ENCODE measurements at places on chromosomes 16 and 17.

GRCh38 chr16:4096509-4096908 is 19.7 kb downstream of the ADCY9 start:
- no peak for DNase-seq

DNA sequence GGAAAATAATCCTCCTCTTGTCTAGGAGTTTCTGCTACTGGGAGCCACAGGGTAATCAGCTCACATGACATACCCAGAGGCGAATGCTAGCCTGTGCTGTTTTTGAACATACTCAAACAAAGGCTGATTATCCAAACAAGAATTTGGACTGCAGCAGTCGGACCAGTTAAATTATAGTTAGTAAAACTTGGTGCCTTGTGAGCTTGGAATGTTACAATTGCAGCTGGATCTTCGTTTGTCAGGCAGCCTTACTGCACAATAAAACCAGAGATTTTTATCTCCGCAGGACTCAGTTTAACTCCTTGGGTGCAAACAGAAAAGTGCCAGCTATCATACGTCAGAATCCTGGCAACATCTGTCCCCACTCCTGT is 163.8 kb upstream of the TBX2 start:
- peak; percentile 53 for DNase-seq

DNA sequence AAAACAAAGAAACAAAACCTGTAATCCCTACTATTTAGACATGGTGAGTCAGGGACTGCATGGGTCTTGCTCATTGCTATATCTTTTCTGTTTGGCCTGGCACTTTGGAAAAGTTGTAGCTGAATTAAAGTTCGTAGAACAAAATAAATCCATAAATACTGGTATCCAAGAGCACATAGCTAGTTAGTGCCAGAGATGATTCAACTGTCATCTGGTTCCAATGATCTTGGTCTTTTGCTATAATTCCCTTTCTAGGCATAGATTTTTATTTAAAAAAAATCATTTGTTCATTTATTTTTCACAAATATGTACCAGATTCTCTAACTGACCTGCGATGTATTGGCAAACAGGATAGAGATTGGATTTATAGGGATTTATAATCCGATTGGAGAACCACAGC is 1436.1 kb upstream of the GOT2 start:
- no peak for DNase-seq

DNA sequence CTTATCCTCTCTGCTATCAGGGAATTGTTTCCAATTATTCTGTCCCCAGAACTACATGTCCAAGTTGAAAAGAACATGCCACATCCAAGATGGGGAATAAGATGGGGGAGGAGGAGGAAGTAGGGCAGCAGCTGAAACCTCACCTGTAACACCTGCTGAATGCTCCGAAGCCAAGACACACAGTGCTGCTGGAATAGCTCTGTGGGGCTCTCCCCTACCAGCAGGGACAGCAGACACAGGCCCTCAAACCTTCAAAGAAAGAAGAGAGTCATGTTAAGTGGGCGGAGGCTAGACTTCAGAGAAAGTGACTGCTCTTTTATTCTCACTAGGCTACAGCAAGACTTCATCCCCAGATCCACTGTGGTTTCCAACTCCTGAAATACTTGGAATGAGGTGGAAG is 13.2 kb downstream of the PELP1 start:
- DNase-seq, result no peak

DNA sequence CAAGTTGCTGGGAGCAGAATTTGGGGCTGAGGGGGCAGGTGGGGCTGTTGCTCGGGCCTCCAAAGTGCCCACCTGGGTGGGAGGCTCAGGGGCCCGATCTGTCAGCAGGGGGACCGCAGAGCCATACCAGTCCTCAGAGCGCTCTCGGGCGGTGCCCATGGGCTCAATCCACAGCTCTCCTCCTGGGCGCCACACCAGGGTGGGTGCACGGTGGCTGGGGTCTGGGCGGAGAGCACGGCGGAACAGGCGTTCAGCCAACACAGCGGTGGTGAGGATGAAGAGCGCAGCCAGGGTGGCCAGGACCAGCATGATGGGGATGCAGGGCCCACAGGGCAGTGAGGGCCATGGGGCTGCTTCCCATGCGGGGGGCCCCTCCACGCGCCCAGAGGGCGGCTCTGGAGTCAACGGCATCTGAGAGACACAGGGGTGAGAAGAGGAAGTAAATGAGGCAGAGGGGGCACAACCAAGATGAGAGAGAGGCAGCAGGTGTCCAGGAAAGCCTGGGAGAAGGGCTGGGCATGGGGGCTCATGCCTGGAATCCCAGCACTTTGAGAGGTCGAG is 1.2 kb downstream of the C16orf54 start:
- no peak for DNase-seq

GRCh38 chr17:4711661-4712181 is 1.3 kb downstream of the ARRB2 start:
- no peak for DNase-seq

DNA sequence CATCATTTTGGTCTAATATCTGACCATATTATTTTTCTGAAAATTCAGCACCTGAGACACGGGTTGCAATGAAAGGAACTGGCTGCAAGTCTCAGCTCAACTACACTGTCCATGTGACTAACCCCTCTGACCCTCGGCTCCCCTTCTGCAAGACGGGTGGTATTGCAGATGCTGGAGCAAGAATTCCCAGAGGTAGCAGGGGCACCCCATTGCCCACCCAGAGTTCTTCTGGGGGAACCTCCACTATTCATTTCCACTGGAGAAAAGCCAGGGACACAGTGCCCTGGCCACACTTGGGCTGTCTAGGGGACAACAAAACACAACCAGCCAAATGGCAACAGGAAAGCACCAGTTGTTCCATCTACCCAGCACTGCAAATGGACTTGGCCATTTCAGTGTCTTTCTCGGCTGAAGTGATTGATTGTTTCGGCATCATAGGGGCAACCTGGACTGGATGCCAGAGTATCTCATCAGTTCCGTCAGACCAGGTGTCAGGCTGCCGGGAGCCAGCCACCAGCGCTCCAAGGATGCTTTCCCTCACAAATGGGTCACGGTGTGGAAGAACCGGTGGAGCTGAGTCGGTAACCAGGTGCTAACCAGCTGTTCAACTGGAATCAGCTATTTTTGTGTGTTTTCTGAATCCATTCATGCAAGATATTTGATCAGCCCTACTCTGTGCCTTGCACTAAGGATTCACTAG is 58.1 kb downstream of the C16orf78 start:
- no peak for DNase-seq

GRCh38 chr17:8923762-8924161 is 41.7 kb downstream of the PIK3R5 start:
- DNase-seq, result no peak

- DNase-seq, result no peak
Measured at GRCh38 chr17:65374966-65375365, 186.5 kb downstream of the AXIN2 start.

DNA sequence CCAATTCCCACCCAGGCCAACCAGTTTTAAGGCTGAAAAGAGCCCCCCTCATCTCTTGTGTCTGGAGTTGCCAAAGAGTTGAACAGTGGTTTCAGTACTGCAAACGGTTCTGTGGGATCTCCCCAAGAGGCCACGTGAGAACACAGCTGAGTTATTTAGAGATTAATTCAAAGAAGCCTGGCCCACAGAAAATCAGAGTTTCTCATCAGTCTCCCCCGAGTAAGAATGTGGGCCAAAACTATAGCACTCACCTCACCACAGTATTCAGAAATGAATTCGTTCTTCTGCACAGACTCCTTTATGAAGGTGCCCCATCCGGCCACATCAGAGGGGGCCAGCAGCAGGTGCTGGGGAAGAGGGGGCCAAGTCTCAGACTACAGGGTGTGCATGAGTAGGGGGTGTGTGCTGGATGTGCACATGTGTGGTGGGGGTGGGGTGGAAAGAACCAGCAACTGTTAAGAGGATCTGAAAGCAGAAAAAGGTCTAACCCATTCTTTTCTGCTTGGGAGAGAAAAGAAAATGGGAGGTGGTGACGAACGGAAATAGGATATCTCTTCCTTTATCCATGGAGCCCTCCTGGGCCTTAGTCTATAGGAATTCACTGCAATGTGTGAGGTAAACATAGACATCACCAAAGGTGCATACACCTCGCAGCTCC is 22.6 kb downstream of the CNTNAP1 start:
- no peak for DNase-seq

GRCh38 chr17:2695243-2695960 is 16.2 kb downstream of the CLUH start:
- no peak for DNase-seq

DNA sequence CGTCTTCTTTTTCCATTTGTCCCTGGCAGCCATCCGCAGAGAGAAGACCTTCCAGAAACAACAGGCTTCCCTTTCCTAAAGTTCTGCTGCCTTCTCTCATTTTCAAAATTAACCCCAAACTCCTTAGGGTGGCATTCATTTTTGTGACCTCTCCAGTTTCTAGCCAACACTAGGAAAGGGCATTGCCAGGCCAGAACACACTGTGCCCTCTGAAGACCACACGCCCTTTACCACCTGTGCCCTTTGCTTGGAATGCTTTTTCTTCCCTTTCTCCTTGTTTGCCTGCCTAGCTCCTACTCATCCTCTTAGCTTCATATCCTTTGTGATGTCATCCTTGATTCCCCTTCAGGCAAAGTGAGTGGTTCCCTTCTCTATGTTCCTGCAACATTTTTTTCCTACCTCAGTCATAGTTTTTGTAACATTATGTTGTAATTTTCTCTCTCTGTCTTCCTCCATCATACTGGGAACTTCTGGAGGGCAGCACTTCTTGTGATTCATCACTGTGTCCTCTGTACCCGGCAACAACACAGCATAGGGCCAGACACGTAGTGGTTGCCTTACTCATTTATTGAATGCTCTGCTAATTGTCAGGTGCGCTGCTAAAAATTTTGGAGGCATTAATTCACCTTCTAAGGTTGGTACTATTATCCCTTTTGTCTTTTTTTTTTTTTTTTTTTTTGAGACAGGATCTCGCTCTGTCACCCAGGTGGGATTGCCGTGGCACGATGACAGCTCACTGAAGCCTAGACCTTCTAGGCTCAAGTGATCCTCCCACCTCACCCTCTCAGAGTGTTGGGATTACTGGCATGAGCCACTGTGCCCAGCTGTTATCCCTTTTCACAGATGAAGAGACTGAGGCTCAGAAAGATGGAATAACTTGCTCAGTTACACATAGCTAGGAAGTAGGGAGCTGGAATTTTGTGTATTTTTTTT is 1.0 kb downstream of the KAT8 start:
- DNase-seq, result peak; percentile 90

DNA sequence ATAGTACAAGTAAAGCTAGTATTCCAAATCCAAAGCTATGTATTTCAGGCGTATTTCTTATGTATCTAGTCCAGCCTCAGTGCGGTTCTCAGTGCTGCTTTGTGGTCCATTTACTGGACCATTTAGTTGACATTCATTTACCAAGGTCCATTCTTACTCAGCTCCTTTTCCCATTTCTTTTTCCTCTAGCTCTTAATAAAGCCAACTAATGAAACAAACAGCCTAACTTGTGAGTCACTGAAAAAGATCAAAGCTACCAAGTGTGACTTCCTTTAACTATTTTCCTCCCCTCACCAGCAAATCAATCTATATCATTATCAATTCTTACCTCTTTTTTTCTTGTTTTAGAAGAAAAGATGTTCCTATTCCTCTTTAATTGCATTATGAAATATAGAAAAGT is 64.0 kb downstream of the CYB561 start:
- DNase-seq, result peak; percentile 38

- peak; percentile 63 for DNase-seq
Measured at GRCh38 chr17:4806777-4807604, at the start of gene PLD2. PLD2 (plus strand) TSS chr17:4807152; CDS start chr17:4807773, 621 bp downstream.

DNA sequence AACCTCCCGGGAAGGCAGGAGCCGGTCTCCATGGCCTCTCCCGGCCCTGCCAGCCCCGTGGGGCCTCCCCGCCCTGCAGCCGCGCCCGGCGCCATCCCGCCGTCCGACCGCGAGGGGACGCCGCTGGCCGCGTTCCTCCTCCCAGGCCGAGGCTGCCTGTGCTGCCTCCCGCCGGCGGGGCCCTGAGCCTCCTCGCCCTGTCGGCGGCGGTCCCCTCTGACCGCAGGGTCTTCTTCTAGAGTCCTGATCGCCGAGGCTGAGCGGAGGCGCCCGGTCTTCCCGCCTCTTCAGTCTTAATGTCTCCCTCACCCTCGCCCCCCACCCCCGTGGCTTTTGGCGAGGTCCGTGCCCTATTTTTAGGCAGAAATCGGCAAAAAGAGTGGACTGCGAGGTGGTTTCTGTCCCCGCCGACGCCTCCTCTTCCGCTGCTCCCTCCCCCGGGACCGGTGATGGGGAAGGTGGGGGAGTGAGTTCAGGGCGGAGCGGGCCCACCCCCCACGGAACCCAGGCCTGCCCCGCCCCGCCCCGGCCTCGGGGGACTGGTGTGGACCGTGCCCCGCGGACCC is 794 bp upstream of the CPNE7 start:
- peak; percentile 71 for DNase-seq

- DNase-seq, result no peak
Measured at GRCh38 chr17:68290268-68290954, 516 bp downstream of the SLC16A6 start.

- no peak for DNase-seq
Measured at GRCh38 chr17:2851615-2852014, 55.4 kb downstream of the RAP1GAP2 start.

DNA sequence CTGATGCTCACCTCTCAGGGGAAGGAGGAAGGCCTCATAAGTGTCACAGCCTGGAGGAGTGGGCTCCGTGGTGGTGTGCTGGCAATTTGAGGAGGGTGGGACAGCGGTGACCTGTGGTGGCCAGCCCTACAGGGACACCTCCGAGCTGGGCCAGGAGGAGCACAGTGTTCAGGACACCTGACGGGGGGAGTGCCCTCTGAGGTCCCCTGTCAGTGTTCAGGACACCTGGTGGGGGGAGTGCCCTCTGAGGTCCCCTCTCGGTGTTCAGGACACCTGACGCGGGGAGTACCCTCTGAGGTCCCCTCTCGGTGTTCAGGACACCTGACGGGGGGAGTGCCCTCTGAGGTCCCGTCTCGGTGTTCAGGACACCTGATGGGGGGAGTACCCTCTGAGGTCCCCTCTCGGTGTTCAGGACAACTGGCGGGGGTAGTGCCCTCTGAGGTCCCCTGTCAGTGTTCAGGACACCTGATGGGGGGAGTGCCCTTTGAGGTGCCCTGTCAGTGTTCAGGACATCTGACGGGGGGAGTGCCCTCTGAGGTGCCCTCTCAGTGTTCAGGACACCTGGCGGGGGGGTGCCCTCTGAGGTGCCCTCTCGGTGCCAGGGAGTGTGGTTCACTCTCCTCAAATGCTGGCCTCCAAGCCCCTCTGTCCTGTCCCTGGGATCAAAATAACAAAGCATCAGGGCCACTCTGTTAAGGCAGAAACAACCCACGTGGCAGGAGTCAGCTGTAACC is 73.4 kb upstream of the ZNF469 start:
- DNase-seq, result no peak

GRCh38 chr16:72896485-72897118 is 151.3 kb downstream of the ZFHX3 start:
- DNase-seq, result no peak

DNA sequence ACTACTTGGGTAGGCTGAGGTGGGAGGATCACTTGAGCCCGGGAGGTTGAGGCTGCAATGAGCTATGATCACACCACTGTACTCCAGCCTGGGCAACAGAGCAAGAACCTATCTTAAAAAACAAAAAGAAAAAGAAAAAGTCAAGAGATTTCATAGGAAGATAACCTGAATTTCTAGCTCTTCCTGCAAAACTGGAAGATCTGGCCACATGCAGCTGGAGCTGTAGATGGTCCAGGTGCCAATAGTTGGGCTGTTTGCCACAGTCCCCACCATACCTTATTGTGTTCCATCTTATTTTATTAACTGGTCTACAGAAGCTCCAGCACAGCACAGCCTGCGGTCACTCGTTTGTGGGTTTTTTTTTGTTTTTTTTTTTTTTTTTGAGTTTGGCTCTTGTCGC is 15.0 kb downstream of the ATP2A1 start:
- no peak for DNase-seq
